ENCODE measurements at places on chromosomes 7 and 10.

- H3K27me3 ChIP-seq, result no peaks in the 10 kb centered on the region
- no peak for DNase-seq
- no peak overlapping the region for H3K4me3 ChIP-seq
- no peaks in the 10 kb centered on the region for H3K36me3 ChIP-seq
- H3K27ac ChIP-seq, result no peak overlapping the region
Measured at GRCh38 chr7:4800487-4800886, 25.1 kb downstream of the AP5Z1 start.

DNA sequence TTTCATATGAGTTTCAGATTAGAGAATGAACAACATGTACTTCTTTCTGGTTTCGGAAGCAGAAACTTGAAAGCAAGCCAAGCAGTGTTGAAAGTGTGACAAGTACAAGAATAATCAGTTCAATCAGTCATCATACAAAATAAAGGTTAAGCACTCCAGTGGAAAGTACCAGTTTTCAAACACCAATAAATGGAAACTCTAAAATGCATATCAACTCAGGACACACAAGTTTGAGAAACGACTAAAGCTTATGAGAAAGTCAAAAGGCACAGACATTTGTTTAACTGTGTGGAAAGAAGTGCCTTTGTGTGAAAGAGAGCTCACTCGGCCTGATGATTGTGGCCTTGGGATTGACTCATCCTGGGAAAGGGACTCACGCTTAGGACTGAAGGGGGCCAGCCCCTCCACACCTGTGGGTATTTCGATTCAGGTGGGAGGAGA lies 60.6 kb upstream of the AKR1C1 start:
- no peaks in the 10 kb centered on the region for H3K27me3 ChIP-seq
- DNase-seq, result no peak
- H3K4me1 ChIP-seq, result no peaks in the 10 kb centered on the region
- no peaks in the 10 kb centered on the region for H3K36me3 ChIP-seq

DNA sequence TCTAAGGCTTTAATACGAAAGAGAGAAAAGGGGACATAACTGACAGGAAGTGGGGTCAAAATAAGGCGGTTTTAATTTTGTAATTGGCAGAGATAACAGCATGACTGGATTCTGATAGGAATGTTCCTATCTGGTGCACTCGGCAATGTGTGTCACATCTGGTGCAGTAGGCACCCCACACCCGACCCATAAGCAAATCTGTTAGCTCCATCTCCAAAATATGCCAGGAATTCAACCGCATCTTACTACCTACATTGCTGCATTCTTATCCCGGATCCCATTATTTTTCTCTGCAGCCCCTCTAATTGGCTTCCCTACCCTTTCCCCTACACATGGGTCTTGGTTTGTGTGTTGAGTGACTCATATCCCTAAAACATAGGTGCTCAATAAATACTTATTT lies 19.1 kb upstream of the GALNT11 start:
- H3K27me3 ChIP-seq, result peaks cover 7% of the 10 kb centered on the region
- no peak for DNase-seq
- H3K4me3 ChIP-seq, result no peak overlapping the region
- H3K4me1 ChIP-seq, result no peaks in the 10 kb centered on the region

GRCh38 chr10:113493195-113493594 lies 59.7 kb upstream of the HABP2 start:
- no peak overlapping the region for H3K27ac ChIP-seq
- DNase-seq, result no peak
- no peak overlapping the region for H3K4me3 ChIP-seq

- no peak overlapping the region for H3K27ac ChIP-seq
- no peaks in the 10 kb centered on the region for H3K4me1 ChIP-seq
- no peaks in the 10 kb centered on the region for H3K27me3 ChIP-seq
- DNase-seq, result no peak
- no peaks in the 10 kb centered on the region for H3K36me3 ChIP-seq
Measured at GRCh38 chr10:74206746-74207145, 55.7 kb downstream of the ADK start.

GRCh38 chr7:3154881-3155494 lies 111.3 kb upstream of the CARD11 start:
- H3K4me1 ChIP-seq, result no peaks in the 10 kb centered on the region
- H3K36me3 ChIP-seq, result no peaks in the 10 kb centered on the region
- peak; percentile 27 for DNase-seq
- no peak overlapping the region for H3K4me3 ChIP-seq
- H3K27me3 ChIP-seq, result no peaks in the 10 kb centered on the region

GRCh38 chr7:33807155-33807530 lies 98.2 kb upstream of the BMPER start:
- H3K27ac ChIP-seq, result no peak overlapping the region
- no peak overlapping the region for H3K4me3 ChIP-seq
- no peaks in the 10 kb centered on the region for H3K36me3 ChIP-seq

DNA sequence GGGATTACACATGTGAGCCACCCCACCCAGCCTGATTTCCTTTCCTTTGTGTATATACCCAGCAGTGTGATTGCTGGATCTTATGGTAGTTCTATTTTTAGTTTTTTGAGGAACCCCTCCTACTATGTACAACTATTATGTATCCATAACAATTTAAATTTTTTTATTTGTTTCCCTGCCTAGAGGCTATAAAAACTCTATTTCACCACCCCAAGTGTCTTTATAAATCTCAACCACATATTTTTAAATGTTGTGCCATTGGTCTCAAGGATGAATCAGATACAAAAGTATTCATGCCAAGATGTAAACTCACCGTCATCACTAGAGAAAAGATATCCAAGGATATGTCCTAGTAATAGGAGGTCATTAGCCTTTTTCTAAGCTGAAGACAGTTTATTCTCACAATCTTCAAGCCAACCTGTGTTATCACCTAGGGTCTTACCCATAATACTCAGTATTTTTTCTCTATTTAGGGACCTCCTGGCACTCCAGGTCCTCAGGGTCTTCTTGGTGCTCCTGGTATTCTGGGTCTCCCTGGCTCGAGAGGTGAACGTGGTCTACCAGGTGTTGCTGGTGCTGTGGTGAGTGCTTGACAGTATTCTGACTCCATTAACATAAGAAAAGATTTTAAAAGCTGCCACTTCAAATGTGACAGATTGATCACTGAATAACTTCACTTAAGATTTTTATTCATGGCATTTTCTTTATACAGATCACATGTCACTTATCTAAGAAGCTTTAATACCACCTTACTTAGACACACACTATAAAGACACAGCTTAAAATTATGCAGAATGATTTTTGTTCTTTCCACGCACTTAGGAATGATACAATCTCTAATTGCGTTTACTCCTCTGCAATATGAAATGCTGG lies 29.4 kb downstream of the COL1A2 start:
- H3K27ac ChIP-seq, result no peak overlapping the region
- H3K4me1 ChIP-seq, result no peaks in the 10 kb centered on the region
- no peaks in the 10 kb centered on the region for H3K27me3 ChIP-seq

- no peaks in the 10 kb centered on the region for H3K27me3 ChIP-seq
- H3K36me3 ChIP-seq, result no peaks in the 10 kb centered on the region
- DNase-seq, result no peak
- H3K4me3 ChIP-seq, result no peak overlapping the region
Measured at GRCh38 chr7:102260856-102261255, 25.8 kb upstream of the SH2B2 start.

DNA sequence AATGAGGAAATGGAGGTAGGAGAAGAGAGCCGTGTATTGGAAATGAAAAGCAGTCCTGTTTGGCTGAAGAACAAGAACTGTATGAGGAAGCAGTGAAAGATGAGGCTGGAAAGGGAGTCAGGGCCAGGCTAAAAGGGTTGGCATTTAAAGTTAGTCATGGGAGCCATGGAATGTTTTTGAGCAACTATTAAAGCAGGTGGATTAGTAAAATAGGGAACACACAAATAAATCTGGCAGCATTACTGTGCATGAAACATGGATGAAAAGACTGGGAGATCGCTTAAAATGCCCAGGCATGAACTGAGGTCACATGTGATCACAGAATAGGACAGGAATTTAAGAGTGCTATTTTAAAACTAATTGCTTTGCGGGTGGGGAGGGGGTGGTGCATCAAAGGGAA lies 1.4 kb upstream of the IFRD1 start:
- no peaks in the 10 kb centered on the region for H3K27me3 ChIP-seq
- H3K4me1 ChIP-seq, result peaks cover 19% of the 10 kb centered on the region
- no peak overlapping the region for H3K27ac ChIP-seq
- H3K36me3 ChIP-seq, result no peaks in the 10 kb centered on the region
- no peak overlapping the region for H3K4me3 ChIP-seq

DNA sequence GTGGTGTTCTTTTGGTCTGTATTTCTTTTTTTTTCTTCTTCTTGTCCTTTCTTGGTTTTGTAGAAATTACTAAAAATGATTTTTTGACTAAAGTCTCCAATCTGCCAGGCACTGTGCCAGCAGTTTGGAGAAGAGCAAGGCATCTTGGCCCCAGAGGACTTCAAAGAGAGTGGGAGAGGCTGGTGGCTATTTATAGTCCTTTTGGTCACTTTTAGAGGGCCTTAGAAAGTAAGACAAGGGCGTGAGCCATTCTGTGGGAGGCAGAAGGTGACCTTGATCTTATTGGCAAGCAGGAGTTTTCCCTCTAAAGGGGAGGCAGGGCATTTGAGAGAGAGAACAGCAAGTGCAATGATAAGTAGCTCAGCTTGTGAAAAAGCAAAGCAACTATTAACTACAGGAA lies 211.9 kb downstream of the GALNT17 start:
- H3K27me3 ChIP-seq, result no peaks in the 10 kb centered on the region
- no peaks in the 10 kb centered on the region for H3K4me1 ChIP-seq
- no peaks in the 10 kb centered on the region for H3K36me3 ChIP-seq
- H3K27ac ChIP-seq, result no peak overlapping the region

GRCh38 chr7:69814421-69814962 lies 216.2 kb downstream of the AUTS2 start:
- no peaks in the 10 kb centered on the region for H3K36me3 ChIP-seq
- no peaks in the 10 kb centered on the region for H3K27me3 ChIP-seq
- no peak overlapping the region for H3K4me3 ChIP-seq
- H3K4me1 ChIP-seq, result no peaks in the 10 kb centered on the region

DNA sequence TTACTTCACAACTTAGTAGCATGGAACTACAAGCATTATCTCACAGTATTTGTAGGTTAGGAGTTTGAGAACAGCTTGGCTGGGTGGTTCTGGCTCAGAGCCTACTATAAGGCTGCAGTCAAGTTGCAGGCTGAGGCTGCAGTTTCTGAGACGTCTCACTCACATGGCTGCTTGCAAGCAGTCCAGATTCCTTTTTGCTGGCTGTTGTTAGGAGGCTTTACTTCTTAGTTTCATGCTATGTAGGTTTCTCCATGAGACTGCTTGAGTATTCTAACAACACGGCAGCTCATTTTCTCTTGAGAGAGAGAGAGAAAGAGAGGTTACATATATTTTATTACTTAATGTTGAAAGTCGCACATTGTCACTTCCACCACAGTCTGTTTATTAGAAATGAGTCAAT lies 1073.9 kb downstream of the NXPH1 start:
- H3K27ac ChIP-seq, result no peak overlapping the region
- H3K36me3 ChIP-seq, result no peaks in the 10 kb centered on the region
- no peaks in the 10 kb centered on the region for H3K4me1 ChIP-seq
- no peaks in the 10 kb centered on the region for H3K27me3 ChIP-seq
- no peak for DNase-seq

DNA sequence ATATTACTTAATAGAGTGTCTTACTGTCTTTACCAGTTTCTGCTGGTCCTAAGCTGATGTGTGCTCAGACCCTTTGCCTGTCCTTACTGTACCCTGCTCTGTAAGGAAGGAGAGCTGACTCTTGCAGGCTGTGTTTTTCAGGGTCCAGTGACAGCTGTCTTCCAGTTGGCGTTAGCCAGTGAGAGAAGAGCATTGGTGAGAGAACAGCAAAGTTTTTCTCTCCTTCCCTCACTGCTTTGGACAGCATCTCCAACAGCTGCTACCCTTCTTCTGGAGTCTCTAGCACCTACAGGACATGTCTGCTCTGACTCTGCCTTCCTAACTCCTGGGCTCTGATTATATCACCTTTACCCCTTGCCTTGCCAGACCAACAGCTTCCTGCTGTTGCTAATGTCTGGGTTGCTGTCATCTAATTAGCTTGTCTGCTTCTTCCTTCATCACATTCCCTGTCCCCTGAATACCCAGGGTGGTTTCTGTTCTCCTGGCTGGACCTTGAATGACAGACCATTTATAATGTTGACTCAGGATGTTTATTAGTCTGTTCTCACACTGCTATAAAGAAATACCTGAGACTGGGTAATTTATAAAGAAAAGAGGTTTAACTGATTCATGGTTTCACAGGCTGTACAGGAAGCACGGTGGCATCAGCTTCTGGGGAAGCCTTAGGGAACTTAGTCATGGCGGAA lies 23.5 kb upstream of the PANK1 start:
- H3K27ac ChIP-seq, result no peak overlapping the region
- H3K27me3 ChIP-seq, result no peaks in the 10 kb centered on the region
- no peak overlapping the region for H3K4me3 ChIP-seq
- no peak for DNase-seq
- no peaks in the 10 kb centered on the region for H3K4me1 ChIP-seq

- no peak for DNase-seq
- H3K36me3 ChIP-seq, result no peaks in the 10 kb centered on the region
- no peaks in the 10 kb centered on the region for H3K27me3 ChIP-seq
- no peaks in the 10 kb centered on the region for H3K4me1 ChIP-seq
- H3K4me3 ChIP-seq, result no peak overlapping the region
- H3K27ac ChIP-seq, result no peak overlapping the region
Measured at GRCh38 chr7:16926283-16926682, 44.5 kb upstream of the AGR3 start.

DNA sequence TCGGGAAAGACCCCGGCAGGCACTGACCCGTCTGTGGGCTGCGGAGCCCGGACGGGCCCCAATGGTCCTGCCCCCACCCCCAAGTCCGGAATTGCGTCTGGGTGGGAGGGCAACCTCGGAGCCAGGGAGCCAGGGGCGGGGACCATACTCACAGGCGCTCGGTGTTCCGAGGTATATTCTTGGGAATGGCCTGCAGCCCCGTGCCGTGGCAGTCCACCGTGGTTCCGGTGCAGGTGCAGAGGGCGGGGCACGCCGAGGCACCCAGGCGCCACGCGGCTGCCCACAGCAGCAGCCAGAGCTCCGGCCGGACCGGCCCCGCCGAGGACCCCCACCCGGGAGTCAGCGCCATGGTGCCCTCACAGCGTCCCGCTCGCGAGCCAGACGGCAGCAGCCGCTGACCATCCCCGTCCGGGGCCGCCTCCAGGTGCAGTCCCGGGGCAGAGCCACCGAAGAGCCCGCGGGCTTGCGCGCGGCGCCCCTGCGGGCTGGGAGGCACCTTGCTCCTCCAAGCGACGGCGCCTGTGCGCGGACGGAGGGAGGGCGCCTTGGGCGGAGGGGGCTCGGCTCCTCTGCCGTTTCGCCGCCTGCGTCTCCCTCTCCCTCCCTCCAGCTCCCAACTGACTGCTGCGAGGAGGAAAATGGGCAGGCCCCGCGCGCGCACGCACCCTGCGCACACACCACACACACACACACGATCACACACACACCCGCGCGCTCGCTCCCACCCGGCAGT lies at the start of gene SLIT1:
TSS of gene SLIT1 (minus strand) at position 634 of the 733 bp plus-strand sequence. CDS start at position 349, 285 bp downstream.
- H3K27me3 ChIP-seq, result peaks cover 8% of the 10 kb centered on the region
- H3K4me3 ChIP-seq, result peak within 1 kb of the TSS; percentile 33
- no peak within 1 kb of the TSS for H3K27ac ChIP-seq
- no peak for DNase-seq

- H3K27ac ChIP-seq, result no peak overlapping the region
- H3K36me3 ChIP-seq, result no peaks in the 10 kb centered on the region
- H3K4me3 ChIP-seq, result no peak overlapping the region
- DNase-seq, result no peak
Measured at GRCh38 chr7:17661982-17662585, 278.2 kb downstream of the SNX13 start.

All from Panc1 (cell line).